ENCODE measurements at places on chromosomes 5 and 9.

GRCh38 chr5:95519151-95519550 lies 35.6 kb downstream of the SKIC3 start:
- no peak for DNase-seq

DNA sequence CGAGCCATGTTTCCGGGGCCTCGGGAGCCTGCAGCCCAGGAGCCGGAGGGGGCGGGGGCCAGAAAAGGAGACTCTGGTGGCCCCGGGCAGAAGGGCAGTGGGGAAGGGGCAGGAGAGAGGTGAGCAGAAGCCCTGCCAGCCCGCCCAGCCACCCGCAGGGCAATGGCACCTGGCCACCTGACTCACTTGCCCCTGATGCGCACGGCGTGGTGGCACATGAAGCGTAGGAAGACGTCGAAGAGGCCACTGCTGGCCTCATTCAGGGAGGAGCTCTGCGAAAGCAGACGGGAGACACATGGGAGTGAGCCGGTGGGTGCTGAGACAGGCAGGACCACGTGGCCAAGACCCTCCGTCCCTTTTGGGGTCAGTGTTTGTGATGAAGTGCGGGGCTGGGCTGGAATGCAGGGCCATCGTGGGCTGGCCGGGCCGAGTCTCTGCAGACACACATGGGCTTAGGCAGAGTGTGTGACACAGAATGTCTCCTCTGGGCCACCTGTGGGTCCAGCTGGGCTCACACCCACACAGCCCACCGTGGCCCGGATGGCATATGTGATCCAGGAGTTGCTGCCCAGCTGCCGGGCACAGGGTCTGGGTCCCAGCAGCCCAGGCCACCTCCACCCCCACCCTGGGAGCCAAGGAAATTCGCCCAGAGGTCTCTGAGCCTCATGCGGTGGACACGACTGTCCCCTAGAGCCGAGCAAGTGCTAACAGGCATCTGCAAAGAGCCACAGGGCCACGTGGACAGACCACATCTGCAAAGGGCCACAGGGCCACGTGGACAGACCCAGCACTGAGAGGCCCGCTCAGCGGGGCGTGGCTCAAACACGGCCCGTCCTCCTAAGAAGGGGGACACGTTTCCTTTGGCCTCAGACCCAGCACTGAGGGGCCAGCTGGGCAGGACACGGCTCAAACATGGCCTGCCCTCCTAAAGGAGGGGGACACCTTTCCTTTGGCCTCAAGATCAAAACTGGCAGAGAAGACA lies 23.6 kb downstream of the TERT start:
- DNase-seq, result no peak

DNA sequence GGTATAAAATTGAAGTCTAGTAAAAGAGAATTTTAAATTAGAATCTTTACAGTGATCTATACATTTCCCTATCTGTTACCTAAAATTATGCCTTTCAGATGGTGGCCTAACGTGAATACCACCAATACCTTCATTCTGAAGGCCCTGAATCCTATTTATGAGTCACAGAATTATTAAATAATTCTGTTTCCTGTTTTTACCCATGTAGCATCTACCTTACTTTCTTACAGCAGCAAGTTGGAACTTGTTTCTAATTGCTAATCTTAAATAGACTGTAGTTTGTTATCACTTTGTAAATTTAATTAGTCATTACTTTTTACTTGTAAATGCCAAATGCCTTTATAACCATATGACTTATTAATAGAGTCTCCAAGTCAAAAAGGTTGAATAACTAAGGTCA lies 135.0 kb downstream of the PDE4D start:
- DNase-seq, result no peak

DNA sequence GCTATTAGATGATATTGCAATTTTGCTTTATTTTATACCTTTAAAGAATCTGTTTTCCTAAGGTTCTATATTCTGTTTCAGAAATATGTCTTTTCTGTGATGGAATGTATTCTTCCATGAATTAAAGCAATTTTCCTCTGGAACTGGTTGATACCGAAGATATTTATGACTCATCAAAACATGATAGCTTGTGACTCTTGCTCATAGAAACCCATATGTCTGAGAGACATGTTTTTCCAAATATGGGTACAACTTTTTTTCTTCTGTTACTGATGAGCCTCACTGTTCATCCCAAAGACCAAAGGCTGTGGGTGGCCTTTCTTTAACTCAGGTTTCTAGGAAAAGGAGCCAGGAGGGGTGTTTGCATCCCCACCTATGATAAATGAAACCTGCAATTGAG lies 126.1 kb upstream of the PAPPA start:
- DNase-seq, result no peak

- no peak for DNase-seq
Observed at GRCh38 chr9:94950579-94951323, 224.3 kb downstream of the AOPEP start.

- DNase-seq, result no peak
Observed at GRCh38 chr5:98414938-98415337, 358.5 kb upstream of the RGMB start.

DNA sequence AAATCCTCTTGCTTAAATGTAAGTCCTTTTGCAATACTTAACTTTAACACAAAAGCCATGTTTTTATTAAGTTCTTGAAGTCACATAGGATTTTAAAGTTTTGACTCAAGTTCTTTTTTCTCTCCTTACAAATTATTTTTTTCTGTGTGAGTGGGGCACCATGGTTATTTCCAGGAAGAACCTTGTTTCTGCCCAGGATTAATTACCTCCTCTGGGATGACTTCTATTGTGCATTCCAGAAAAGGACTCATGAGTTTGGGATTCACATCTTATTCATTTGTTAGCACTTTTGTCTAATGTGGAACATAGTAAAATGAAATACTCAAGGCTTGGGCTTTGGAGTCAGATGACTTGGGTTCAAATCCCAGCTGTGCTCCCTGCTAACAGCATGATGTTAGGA lies 421.4 kb upstream of the WWC1 start:
- no peak for DNase-seq
